ENCODE measurements at places on chromosomes 6 and 20.

- no peak for DNase-seq
Measured at GRCh38 chr6:54737247-54737646, 109.3 kb upstream of the FAM83B start.

GRCh38 chr6:12921467-12921866 lies 204.9 kb downstream of the PHACTR1 start:
- DNase-seq = no peak

GRCh38 chr6:33118525-33119123 lies 42.8 kb downstream of the HLA-DPB1 start:
- DNase-seq = no peak

DNA sequence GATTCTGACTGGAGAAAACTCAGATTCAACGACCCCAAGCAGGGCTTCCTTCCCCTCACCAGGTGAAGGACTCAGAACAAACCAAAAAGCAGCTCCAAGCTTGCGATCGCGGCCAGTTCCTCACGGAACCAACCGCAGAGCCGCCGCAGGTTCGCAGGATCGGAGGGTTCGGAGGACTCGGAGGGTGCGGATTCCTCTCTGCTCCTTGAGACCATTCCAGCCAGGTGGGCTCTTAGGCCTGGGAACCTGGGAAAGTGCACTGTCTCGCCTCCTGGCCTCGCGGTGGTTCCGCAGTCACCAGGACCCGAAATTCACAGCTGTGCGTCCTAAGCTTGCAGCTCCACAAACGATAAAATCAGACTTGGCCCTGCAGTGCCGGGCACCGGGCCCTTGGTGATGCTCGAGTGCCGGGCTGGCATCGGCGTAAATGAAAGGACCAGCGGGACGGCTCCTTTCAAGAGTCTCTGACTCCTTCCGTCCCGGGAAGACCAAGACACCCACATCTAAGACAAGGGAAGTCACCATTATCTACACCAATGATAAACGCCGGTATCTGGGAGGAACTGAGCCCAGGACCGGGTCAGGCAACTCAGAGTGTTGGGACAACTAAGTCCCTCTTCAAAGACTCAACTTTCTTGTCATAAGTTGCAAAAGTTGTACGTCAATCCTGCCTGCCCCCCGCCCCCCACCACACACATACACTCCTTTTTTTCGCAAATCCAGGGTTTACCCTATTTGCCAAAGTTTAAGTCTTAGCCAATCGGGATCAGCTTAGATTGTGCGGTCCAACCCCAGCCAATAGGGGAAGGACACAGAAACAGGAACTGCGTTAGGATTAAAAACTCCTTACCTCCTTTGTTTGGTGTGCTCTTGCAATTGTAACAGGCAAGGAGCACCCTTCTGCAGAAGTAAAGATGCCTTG lies 69.8 kb upstream of the PRSS16 start:
- peak; percentile 72 for DNase-seq

- peak; percentile 12 for DNase-seq
Measured at GRCh38 chr20:52303281-52303950, 111.8 kb upstream of the ZFP64 start.

DNA sequence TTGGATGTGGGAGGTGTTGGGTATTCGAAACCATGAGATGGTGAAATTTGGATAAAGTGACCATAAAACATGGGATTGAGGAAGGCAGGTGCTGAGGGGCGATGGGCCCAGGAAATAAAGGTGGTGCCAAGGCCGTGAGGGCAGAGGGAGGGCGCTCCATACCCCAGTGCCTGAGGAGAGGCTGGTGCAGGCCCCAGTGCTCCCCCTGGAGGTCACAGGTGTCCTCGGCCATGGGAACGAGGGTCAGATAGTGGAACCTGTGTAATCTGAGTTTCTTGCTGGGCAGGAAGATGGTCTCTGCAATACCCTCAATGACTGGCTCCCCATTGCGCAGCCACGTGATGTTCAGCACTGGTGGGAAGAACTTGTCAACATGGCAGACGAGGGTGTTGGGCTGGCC lies 16.2 kb downstream of the HLA-DPB1 start:
- DNase-seq = peak; percentile 60

DNA sequence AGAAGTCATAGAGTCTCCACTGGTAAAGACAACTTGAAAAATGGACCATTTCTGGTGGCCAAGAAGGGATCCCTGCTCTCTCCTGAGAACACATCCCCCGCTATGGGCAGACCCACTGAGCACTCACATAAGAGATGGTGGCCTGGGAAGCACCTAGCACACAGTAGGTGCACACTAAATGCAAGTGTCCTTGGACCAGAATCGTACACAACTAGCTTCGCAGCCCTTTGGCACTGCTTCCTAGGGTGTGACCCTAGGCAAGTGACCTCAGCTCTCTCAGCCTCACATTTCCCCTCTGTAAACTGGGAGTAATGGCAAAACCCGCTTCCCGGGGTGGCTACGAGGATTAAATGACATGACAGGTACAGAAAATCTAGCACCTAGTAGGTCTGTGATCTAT lies 35.1 kb downstream of the KCNB1 start:
- no peak for DNase-seq

GRCh38 chr20:45993197-45993951 lies 15.3 kb upstream of the MMP9 start:
- no peak for DNase-seq

GRCh38 chr6:3610206-3610605 lies 141.3 kb downstream of the PXDC1 start:
- DNase-seq = no peak

DNA sequence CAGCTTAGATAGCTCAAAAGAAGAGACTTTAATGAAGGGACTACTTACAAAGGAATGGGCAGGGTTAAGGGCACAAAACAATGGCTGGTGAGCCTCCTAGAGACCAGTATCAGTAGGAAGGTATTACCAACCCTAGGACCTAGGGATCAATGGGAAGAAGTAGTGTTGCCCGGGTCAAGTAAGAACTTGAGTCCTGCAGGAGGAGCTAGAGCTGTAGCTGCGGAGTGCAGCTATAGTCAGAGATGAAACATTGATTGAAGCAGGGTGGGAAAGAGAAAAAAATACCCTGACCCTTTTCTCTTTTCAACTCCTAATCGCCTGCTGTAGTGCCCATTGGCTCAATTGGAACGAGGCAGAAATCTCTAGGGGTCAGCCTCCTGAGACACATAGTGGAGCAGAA lies 144.0 kb downstream of the FLRT3 start:
- DNase-seq = no peak

DNA sequence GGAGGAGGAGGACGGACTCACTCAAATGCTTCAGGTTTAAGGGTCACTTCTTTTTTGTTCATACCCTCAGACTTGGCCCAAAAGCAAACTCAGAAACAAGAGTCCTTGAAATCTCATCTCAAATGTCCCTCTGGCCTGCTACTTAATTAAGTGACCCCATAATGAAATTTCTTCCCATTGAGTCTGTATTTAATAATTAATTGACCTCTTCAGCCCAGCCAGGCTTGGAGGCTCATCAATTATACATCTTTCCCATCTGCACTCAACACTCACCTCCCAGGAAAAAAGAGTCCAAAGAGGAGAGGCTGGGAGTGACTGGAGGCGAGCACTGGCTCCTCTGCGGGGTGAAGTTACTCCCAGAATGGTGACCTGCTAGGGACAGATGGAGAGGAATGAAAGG lies 90.5 kb upstream of the EYA2 start:
- no peak for DNase-seq

- no peak for DNase-seq
Measured at GRCh38 chr6:89186762-89187161, 30.4 kb downstream of the GABRR1 start.

DNA sequence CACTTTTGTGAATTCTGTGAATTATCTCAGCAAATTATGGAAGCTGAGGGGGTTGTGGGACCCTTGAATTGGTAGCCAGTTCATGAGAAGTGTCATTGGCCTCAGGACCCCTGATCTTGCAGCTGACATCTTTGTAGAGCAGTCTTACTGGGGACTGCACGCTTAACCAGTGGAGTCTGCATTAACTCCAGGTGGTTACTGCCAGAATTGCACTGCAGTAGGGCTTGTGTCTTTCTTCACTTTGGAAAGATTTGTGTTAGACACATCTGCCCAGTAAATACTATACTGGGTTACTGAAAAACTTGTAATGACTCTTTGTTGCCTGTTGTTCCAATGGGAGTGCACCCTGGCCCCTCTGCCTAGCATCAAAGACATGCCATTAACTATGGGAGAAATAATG lies 21.2 kb upstream of the CDKN1A start:
- no peak for DNase-seq

GRCh38 chr6:139973669-139974344 lies 599.4 kb upstream of the CITED2 start:
- no peak for DNase-seq

DNA sequence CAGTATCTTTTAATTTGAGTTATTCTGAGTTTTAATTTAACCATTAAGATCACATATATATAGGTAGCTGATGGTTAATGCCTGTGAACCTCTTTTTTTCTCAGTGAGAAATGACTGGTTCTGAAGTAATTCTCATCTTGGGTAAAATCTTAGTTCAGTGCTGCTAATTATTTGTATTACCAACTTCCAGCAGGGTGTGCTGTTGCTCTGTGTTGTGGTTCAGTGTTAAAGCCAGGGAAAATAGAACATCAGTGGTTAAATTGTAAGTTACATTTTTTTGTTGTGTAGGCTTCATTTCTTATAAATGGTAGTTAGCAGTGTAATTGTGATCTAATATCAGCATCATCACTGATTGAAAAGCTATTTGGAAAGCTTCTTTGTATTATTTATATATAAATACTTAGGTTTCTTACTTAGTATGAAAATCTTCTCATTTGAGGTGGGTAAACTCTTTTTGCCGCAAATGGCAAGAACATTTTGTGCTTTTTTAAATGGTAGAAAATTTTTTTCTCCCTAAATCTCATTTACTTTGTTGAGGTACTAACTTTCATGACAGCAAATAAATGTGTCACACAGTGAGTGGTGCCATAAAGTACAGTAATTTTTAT lies 43.7 kb downstream of the CDC5L start:
- DNase-seq = no peak

GRCh38 chr20:48209102-48209501 lies 423.8 kb upstream of the SULF2 start:
- DNase-seq = no peak

GRCh38 chr20:53187392-53188068 lies 215.4 kb downstream of the TSHZ2 start:
- no peak for DNase-seq

GRCh38 chr6:1227935-1228753 lies 83.8 kb upstream of the FOXQ1 start:
- DNase-seq = no peak

- DNase-seq = no peak
Measured at GRCh38 chr6:104531646-104532045, 328.1 kb downstream of the HACE1 start.

GRCh38 chr20:1669304-1669703 lies 11.7 kb upstream of the SIRPG start:
- DNase-seq = no peak

GRCh38 chr20:53655625-53656292 lies 62.1 kb upstream of the ZNF217 start:
- no peak for DNase-seq

DNA sequence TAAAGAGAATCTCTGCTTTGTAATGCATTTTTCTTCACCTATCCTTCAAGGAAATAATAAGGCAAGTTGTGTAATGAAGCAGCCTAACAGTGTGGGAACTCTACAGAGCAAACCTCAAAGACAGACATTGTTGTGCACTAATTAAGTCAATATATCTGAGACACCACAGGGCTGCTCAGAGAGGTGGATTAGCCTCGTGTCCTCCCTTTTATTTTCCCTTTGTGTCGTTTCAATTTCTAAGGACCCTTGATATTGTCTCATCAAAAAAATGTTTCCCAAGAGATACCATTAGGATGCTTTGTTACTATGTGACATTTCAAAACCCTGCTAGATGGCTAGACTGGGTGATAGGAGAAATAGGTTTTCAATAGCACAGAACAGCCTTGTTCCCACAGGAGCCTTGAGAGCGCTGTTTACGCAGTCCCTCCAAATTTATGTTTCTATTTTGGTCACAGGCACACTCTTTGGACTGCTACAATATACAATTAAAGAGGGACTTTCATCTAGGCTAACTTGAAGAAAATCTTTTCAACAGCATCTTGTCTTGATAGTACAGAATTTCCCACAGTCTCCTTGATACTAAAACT lies 23.1 kb downstream of the UBE3D start:
- no peak for DNase-seq

GRCh38 chr20:44717986-44718385 lies 2.8 kb downstream of the CCN5 start:
- no peak for DNase-seq

DNA sequence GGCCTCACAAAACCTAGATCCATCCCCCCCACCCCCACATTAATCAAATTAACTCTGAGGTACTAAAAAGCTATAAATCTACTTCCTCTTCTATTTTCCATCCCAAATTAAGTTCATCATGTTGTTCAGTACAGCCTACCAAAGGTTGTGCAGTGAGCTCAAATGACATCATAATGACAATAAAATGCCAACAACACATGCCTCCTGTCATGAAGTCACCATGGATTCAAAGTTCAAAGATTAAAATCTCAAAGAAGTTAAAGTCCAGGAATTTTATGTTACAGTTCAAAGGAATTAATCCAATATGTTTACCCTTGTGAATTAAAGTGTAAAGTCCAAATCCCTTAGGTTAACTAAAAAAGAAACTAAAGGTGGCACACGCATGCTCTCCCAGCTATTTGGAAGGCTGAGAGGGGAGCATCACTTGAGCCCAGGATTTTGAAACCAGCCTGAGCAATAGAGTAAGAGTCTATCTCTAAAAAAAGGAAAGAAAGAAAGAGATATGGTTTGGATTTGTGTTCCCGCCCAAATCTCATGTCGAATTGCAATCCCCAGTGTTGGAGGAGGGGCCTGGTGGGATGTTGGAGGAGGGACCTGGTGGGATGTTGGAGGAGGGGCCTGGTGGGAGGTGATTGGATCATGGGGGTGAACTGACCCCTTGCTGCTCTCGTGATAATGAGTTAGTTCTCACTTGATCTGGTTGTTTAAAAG lies 25.7 kb upstream of the SIRT5 start:
- no peak for DNase-seq

- DNase-seq = no peak
Measured at GRCh38 chr6:5497896-5498578, 236.7 kb downstream of the FARS2 start.

- no peak for DNase-seq
Measured at GRCh38 chr6:152008779-152009178, 201.3 kb downstream of the ESR1 start.

DNA sequence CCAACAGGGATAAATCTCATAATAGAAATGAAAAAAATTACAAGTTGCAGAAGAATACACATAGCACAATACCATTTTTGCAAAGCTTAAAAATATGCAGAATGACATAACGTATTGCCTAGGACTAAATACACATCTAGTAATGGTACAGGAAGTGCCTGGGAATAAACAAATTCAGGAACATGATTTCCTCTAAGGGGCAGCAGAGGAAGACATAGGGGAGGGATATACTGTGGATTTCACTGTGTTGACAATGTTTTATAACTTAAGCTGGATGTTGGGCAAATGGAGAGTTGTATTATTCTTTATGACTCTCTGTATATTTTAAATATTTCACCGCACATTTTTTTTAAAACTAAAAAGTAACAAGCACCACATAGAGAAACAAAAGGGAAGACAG lies 5.6 kb upstream of the GLO1 start:
- no peak for DNase-seq
